ENCODE measurements at places on chromosomes 2 and 18. TPM values are rescaled to one million over a fixed set of nuclear protein-coding genes. Genes with fewer than 3 reads are reported as not detected.

The TXNDC2 gene
- not detected for total RNA-seq

The OBSL1 gene
- total RNA-seq: 117 TPM

The HOXD13 gene
- not detected for total RNA-seq

The SLC11A1 gene
- total RNA-seq: 161 TPM

The HOXD12 gene
- total RNA-seq: not detected

The DPP4 gene
- 17.9 TPM for total RNA-seq

The TANC1 gene
- total RNA-seq: 42.0 TPM

The SLC8A1 gene
- total RNA-seq: 33.1 TPM

The ZBTB7C gene
- total RNA-seq: 13.3 TPM

The FAM136A gene
- total RNA-seq: 19.6 TPM

DNA sequence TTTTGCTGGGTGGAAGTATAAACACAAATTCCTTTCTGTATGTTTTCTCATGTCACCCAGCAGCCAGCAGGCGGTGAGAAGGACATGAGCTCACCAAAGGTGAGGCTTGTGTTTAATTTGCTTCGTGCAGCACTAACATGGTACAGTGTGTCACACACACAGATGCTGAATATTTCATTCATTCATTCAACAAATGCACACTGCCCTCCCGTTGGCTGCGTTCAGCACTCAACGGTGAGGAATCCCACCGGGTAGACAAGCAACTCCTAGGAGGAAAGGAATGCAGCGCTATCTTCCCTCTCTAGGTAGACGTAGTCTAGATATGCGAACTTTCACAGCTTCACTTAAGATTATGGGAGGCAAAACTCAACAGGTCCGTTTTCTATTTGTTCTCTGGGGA lies 85.1 kb downstream of the LONRF2 start:
- DNase-seq: no peak

DNA sequence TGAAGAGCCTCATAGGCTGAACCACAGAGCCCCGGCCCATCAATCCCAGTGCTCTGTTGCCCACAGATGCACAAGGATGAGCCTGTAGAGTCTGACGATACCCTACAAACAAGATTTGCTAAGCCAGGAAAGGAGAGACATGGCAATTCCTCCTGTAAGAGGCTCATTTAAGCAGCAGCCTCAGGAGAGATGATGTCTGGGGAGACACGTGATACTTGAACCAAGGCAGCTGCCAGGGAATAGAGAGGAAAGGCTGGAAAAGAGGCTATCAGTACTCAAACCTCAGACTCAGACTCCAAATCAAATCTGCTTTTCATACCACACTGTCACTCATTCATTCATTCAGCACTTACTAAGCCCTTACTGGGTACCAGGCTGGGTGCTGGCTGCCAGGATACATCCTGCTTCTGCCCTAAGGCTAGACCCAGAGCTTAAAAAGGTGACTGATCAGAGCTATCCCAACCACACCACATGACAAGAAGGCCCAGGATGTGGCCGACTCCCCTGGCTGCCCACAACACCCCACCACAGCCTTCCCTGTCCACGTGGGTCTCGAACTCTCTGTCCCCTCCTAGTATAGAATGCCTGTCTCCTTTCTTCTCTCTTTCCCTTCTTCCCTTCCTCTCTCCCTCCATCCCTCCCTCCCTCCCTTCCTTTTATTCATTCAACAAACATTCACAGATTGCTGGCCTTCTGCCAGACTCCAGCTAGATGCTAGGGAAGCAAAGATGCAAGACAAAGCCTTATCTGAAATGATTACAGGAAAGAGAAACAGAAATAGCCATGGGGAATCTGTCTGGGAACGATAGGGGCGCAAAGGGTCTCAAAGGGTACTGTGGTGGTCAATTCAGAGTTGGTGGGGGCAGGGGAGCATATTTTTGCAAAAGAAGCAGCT lies 23.4 kb upstream of the KCNK3 start:
- no peak for DNase-seq

DNA sequence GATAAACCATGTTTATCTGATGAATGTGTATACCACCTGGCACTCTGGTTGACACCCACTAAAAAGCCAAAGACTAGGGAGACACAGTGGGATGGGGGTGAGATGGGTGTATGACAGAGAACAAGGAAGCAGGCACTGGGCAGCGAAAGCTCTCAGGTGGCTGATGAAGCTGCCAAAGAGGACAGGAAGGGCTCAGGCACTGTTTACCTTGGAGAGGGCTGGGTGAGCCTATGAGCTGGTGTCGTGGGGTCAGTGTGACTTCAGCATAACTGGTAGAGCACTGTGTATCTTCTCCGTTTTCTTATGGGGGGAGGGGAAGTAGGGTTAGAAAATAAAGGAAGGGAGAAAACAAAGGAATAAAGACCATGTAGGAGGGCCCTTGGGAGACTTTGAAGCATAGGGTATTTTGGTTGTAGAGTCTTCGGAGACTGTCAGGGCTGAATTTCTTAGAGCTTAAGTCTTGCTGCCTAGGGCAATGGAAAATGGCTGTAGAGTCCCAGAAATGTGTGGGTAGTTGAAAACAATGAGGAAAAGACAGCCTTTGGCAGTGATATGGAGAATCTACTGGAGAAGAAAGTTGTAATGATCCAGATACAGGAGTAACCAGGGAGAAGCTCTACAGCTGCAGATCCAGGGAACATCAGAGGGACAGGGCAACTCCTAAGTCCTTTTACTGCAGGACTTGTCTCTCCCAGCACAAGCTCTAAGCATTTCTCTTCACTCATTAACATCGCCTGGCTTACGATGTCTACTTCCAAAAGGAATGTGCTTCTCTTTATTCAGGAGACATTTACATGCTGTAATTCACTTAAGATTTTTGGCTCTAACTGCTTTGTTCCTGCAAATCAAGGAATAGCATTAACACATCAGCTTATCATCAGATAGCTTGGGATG lies 120.0 kb downstream of the AQP4 start:
- no peak for DNase-seq

DNA sequence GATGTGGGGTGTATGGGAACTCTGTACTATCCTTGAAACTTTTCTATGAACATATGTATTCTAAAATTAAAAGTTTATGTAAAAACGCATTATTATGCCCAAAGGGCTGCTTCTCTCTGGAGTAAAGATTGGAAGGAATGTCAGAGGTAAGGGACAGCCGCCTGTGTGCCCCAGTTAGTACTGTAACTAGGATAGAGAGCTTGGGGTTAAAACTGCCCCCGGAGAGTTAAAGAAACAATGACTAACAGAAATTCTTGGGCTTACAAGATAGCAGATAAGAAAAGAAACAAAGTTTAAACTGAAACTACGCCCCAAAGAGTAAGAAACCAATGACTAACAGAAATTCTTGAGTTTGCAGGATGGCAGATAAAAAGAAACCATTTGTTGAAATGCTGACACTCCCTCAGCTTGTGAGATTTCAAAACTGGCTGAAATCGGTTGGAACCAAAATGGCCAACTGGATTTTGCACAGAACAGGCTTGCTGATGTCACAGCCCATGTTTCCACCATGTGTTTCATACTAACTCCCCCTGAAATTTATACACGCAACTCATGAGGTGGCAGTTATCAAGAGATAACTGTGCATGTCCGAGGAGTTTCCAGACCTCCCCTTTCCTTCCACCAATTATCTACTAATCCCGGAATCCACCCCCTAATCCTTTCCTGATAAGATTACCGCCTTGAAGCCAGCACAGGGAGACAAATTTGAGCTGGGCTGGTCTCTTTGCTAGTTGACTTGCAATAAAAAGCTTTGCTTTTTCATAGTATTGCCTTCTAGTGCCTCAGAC lies 8.7 kb upstream of the TXNDC2 start:
- no peak for DNase-seq

DNA sequence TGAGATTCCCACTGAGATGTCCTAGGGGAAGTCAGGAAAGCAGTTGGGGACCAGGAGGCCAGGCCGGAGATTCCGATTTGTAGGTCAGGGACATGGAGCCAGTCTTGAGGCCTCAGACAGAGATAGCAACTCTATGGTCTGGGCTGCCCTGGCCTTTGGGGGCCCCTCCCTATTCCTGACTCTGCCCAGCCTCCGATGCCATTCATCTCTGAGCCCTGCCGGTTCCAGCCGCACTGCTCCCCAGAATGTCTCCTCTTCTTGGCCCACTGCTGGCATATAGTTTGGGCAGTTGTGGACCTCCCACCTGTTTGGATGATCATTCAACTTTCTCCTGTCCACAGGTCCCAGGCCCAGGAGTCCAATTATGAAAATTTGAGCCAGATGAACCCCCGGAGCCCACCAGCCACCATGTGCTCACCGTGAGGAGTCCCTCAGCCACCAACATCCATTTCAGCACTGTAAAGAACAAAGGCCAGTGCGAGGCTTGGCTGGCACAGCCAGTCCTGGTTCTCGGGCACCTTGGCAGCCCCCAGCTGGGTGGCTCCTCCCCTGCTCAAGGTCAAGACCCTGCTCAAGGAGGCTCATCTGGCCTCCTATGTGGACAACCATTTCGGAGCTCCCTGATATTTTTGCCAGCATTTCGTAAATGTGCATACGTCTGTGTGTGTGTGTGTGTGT lies 16.4 kb downstream of the SIGLEC15 start:
- DNase-seq: no peak

GRCh38 chr2:88059979-88060906 lies 4.7 kb upstream of the KRCC1 start:
- no peak for DNase-seq

GRCh38 chr2:101241158-101241557 lies 11.5 kb upstream of the CNOT11 start:
- no peak for DNase-seq

DNA sequence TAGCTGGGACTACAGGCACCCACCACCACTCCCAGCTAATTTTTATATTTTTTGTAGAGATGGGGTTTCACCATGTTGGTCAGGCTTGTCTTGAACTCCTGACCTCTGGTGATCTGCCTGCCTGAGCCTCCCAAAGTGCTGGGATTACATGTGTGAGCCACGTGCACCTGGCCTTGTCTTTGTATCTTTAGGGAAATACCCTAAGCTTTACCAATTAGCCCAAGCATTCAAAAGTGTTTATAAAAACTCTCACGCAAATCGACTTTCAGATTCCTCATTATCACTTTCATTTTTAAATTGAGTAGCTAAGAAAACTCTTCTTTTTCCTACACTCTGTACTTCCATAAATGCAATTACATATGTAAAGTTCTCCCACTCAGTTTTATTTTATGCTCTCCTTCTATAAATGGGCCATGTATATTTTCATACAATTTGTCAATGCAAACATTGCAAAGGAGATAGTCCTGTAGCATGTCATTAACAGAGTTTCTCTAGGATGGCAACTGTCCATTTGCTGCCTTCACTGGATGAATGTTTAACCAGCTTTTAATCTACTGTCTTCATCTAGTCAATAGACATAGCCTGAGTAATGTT lies 326.2 kb upstream of the LRATD1 start:
- no peak for DNase-seq

DNA sequence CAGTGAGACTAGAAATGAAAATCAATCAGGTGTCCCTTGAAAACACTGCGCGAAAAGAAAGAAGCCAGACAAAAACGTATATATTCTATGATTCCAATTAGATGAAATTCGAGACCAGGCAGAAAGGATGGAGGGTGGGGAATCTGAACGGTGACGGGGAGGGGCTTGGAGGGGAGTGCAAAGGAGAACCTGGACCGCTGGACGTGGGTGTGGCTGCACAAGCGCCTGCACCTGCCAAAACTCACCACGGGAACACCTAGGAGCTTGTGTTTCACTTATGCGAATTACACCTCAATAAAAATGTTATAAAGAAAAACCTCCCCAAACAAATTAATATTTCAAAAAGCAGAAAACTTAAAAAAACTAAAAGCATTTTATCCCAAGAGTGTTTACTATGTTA lies 21.9 kb downstream of the THAP4 start:
- no peak for DNase-seq

GRCh38 chr18:59861009-59861408 lies 38.8 kb upstream of the PMAIP1 start:
- no peak for DNase-seq

- no peak for DNase-seq
Observed at GRCh38 chr18:13910501-13910900, 4.8 kb downstream of the MC2R start.

GRCh38 chr18:49835405-49835804 lies 22.1 kb upstream of the ACAA2 start:
- no peak for DNase-seq

DNA sequence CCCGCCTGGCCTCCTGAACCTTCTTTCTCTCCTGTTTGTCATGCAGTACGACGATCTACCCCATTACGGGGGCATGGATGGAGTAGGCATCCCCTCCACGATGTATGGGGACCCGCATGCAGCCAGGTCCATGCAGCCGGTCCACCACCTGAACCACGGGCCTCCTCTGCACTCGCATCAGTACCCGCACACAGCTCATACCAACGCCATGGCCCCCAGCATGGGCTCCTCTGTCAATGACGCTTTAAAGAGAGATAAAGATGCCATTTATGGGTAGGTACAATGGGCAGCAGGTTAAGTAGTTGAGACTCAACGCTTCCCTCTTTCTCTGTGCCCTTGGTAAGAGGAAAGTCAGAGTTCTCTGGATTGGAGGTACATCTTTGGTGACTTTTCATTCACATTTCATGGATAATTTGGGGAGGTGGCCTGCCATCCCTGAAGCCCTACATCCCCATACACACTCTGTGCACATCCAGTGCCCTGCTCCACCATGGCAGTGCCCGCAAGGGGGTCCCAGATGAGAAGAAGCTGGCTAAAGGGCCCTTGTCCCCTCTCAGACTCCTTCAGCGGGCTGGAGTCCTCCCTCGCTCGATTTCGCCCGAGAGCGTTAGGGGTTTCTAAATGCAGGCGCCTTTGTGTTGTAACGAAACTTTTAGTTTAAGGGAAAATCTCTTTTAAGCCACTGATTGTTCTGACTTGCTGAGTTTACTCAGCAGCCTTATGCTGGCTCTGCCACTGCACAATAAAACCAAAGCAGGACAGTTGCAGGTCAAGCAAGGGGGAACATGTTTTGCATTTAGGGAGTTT lies 3.0 kb downstream of the MEIS1 start:
- no peak for DNase-seq

- no peak for DNase-seq
Observed at GRCh38 chr18:57853133-57853532, 50.0 kb upstream of the ATP8B1 start.

GRCh38 chr18:75681538-75682115 lies 254.1 kb upstream of the SMIM21 start:
- DNase-seq: no peak

GRCh38 chr2:45950606-45951005 lies 299.1 kb downstream of the PRKCE start:
- no peak for DNase-seq

DNA sequence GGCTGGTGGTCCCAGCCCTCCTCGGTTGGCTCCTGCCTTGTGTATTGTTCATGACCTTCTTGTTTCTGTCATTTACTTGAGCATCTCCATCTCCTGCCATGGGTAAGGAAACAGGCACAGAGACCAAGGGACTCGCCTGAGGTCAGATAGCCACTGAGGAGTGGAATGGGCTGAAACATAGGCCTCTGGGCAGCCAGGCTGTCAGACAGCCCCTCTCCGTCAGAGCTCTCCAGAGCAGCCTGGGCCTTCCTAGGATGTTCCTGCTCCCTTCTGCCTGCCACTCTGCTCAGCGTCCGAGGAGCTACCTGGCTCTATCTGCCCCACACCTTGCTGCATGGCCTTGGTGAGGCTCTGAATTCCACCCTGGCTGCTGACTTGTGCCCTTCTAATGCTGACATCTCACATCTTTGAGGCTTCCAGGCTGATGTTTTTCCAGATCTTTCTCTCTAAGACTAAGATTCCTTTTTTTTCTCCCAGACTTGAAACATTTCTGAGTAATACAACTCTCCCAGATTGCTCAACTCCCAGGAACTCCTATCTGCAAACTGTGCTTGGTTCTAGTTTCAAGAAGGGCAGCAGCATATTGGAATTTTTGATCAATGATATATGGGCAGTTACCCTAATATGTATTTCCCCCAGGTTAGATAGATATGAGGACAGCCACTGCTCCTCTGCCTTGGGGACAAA lies 67.7 kb downstream of the MCFD2 start:
- DNase-seq: no peak

GRCh38 chr2:181393472-181393871 lies 63.7 kb upstream of the ITGA4 start:
- no peak for DNase-seq

Measured in omental fat pad (tissue), 4 donors.